ENCODE measurements at places on chromosomes 3 and 15.
A peak's percentile ranks its signal among the peaks of the same experiment; 100 is the strongest.

DNA sequence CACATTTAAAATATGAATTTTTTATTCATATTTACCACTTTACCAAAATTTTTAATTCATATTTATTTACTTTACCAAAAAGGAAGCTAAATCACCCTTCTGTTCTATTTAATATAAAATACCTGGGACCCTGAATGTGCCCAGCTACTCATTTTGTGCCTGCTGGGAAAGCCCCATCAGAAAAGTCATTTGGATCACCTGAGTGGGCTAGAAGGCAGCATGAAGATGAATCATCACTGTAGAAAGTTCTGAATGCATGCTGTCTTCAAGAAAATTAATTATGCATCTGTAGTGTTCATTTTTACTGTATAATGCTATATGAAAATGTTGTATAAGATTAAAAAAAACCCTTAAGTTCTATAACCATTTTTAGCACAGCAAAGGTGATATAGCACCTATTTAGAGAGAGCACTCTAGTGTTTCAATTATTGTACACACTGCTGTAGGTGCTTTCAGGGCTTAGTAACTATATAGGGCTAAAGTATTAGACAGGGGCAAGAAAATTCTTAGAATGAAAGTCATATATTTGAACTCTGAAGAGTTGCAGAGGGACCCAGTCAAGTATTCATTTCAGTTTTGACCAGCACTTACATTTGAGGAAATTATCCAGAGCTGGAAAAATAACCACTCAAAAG, 175.1 kb downstream of the NFKBIZ start:
- DNase-seq, result no peak

GRCh38 chr3:165521131-165521871, 315.9 kb downstream of the BCHE start:
- no peak for DNase-seq

DNA sequence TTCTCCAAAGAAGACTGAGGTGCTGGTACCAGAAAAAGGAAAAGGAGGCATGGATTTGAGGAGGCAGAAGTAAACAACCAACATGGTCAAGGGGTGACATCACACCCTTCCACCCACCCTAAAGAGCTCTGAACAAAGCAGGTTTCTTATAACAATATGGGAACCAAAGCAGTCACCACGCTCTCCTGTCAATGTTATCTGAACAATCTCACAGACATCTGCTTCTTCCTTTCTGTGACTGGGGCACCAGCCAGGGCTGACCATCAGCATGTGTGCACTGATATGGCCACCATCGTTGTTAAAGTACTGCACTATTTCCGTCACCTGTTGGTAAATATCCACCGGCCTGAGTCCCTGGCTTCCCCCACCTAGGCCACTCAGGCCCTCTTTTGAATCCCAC, 252.9 kb downstream of the SHQ1 start:
- no peak for DNase-seq

DNA sequence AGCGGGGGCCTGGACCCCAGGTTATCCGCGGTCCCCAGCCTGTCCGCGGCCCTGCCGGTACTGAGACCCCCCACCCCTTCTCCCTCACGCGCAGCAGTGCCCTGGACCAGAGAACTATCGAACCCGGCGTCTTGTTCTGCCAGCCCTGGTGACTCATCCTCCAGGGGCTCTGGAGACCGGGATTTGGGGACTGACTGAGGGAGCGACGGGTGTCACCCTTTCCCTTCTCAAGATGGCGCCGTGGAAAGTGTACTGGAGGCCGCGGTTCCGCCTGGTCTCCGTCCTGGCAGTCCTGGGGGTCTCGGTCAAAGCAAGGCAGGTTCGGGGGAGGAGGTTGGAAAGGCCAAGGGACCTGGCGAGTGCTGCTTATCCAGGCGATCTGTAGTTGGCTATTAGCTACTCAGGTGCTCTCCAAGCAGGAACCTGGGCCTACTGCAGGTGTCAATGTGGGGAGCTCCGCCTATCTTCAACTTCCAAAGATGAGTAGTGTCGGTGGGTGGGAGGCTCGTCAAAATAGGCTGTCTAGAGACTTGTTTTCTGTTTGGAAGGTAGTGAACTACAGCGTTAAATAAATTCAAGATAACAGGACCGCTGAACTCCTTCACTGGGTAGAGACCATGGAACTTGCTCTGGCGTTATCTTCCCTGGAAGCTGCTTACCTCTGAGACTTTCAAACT, 790 bp downstream of the RAB5A start:
- peak; percentile 54 for DNase-seq

DNA sequence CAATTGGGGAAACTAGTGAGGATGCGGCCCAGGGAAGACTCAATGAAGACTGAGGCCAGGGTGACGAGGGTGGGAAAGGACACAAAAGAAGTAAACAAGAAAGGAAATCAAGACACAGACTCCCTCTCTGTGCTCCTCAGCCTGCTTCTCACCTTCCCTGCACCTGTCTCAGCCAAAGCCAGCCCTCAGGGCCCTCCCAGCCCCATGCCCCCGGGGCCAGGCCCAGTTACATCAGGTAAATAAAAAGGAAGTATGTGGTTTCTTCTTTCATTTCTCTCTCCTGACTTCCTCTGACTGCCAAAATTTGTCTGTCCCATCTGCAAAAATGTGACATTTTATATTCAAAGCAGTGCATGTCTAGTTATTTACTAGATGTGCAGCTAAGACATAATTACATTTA, 328.0 kb downstream of the UACA start:
- DNase-seq, result no peak

DNA sequence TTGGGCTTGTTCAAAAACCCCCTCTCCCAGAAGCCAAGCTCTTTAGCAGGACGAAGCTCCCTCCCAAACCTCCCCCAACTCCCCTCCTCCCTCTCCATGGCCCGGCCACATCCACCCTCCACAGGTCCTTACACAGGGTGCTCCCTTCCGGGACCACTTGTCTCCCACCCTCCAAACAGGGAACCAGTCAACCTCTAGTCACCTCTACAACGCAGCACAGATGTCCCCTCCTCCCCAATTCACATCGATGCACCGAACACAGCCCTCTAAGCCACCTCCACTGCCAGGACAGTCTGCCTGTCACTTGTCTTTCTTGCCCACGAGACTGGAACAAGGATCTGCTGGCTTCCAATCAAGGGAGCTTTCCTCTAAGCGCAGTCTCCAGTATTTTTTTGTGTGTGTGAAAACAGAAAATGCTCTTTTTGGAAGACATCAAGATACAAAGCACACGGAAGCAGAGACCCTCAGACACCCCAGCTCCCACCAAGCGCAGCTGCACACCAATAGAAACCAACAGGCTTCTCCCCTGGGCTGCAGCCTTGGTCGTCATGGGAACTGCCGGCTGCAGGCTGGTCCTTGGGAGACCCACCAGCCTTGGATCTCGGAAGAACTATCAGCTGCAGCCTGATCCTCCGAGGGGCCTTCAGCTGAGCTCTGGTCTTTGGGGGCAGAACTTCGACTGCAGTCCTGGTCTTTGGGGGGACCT, 26.5 kb downstream of the IQSEC1 start:
- no peak for DNase-seq

- no peak for DNase-seq
Observed at GRCh38 chr15:45328663-45329062, 49.7 kb downstream of the GATM start.

DNA sequence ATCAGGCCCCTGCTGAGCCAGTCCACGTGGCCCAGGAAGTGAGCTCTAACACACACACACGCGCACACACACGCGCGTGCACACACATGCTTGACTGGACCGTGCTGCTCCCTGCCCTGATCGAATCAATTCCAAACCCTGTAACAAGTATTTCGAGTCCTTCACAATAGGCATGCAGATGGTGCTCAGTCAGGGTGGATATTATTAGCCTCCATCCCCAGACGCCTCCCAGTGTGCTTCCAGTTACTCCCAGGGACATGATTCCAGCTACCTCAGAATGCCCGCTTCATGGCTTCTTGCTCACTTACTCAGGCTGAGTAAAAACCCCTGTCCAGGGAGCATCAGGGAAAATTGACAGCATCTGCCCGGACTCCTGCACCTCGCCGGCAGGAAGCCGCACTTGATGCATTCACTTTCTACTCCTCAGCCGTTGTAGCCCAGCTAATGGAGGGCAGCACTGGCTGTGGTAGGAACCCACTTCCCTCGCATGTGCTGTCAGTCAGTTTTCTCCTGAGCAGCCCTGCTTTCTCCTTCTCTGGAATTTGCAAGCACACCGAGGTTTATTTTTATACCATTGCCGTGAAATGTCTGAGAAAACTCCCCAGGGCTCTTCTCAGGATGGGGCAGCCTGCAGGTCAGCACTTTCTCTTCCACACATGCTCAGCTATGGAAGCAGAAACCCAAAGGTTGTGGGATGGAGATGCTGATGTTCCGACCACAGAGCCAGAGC, 126.1 kb upstream of the ABHD17C start:
- DNase-seq, result no peak

DNA sequence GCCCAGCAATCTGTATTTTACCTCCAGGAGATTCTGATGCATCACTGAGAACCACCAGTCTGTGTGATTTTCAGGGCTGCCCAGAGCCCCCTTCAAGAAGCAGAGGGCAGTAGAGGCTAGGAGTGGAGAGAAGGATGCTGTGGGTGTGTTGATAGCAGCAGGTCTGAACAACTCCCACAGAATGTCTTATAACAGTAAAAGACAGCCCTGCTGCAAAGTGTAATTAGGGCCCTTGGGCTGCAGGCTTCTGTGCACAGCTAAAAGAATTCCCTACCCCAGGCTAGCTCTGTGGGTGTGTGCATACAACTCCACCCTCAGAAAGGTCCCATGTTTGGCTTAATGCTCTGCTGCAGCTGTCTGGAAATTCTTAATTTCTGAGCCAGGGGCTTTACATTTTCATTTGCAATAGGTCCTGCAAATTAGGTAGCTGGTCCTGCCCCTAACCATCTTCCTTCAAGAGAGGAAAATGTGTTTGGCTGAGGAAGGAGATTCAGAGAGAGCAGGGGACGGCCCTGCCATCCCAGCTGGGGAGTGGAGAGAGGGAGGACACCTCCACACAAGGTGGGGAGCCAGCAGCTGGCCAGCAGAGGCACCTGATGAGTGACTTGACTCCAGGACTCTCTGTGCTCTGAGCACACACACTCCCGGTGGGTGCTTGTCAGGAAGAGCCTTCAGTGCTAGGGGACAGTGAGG, 43.2 kb upstream of the RAB6B start:
- DNase-seq, result no peak

- DNase-seq, result no peak
Observed at GRCh38 chr3:32794487-32795308, 23.1 kb upstream of the TRIM71 start.

- DNase-seq, result no peak
Observed at GRCh38 chr3:128073185-128073725, 21.0 kb downstream of the SEC61A1 start.

- DNase-seq, result no peak
Observed at GRCh38 chr15:37793851-37794250, 140.6 kb upstream of the TMCO5A start.

DNA sequence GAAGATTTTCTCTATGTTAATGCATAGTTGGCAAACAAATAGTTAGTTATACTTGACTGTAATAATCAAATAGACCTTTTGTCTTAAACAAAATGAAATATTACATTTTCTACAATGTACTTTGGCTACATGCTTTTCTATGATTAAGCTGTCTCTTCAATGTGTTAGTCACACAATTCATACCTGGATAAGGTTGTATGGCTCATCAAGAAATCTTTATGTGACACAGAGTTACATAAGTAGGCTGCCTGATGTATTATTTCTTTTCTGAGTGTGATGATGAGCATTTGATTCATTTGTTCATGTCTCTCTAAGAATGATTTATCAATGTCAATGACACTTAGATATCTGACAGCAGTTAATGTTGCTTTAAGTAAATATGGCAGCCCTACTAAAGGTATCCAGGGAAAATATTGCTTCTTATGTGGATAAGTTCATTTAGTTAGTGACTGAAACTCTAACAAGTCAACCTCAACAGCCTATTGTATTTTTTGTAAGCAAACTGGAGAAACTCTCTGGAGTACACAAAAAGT, 157.4 kb upstream of the SOX2 start:
- DNase-seq, result no peak

DNA sequence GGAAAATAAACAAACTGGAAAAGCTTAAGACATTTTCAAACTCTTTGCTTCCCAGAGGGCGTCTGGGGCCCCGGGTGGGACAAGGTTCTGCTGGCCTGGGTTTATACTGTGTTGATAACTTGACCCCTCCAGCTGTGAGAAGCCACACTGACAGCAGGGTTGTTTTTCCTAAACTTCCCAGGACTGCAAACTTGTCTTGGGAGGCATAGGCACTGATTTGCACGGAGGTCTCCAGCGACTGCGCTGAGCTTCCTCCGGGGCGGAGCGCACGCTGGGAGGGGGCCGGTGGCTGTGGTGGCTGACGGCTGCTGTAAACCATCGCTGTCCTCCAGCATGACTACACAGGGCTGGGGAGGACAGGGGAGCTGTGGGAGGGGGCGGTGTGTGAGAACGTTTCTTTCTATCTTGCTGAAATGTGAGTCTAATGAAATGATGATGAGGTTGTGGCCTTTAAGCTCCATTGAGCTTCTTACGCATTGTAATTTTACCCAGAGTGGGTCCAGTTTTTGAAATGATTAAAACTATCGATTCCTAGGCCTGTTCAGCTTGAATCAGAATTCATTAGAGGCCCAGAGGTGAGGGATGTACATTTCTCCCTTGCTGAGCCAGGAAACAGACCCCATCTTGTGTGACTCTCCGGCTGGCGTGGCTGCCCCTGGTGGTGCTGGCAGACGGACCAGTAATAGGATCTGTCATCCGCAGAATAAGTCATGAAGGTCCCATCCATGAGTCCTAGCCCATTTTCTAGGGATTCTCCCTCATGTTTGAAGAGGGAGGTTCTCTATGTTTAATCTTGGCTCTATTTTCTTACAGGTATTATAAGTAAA, 40.5 kb upstream of the VPS8 start:
- no peak for DNase-seq

GRCh38 chr15:59327942-59328341, 44.7 kb downstream of the MYO1E start:
- DNase-seq, result no peak

GRCh38 chr15:41832875-41833274, 5.0 kb downstream of the JMJD7 start:
- no peak for DNase-seq

DNA sequence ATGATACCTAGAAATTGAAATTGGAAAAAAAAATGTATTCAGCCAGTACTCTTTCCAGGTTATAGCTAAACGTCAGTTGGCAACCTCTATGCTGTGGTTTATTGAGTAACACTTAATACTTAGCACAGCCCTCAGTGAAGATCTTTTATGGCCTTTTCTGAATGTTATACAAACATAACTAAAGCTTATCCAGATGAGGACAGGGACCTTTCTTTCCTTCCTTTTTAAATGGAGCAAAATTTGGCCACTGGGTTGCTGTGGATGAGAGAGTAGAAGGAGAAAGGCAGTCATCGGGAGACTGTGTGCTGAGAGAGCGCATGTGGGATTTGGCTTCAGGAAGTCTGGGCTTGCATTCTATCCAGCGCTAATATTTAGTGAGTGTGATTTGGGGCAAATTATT, 36.1 kb downstream of the IGF1R start:
- no peak for DNase-seq

GRCh38 chr3:114545193-114545592, 251.4 kb downstream of the TIGIT start:
- no peak for DNase-seq

- DNase-seq, result no peak
Observed at GRCh38 chr15:91813924-91814323, 39.6 kb upstream of the SLCO3A1 start.

- DNase-seq, result no peak
Observed at GRCh38 chr15:39855400-39855799, 64.7 kb downstream of the GPR176 start.

GRCh38 chr3:110562621-110563020, 509.0 kb upstream of the NECTIN3 start:
- DNase-seq, result no peak

GRCh38 chr3:39075910-39076309, 24.1 kb downstream of the WDR48 start:
- DNase-seq, result no peak

All from left colon (tissue), 2 donors.